Endodermal cell (in vitro differentiated cells): ENCODE measurements at places on chromosomes 16 and 17. TPM values are rescaled to one million over a fixed set of nuclear protein-coding genes. Genes with fewer than 3 reads are reported as not detected.

The OSBPL7 gene
- total RNA-seq: 10.6 and 11.4 TPM in 2 replicates

The ZPBP2 gene
- total RNA-seq: not detected in 2 replicates

The SPATA22 gene
- not detected in 2 replicates for total RNA-seq

DNA sequence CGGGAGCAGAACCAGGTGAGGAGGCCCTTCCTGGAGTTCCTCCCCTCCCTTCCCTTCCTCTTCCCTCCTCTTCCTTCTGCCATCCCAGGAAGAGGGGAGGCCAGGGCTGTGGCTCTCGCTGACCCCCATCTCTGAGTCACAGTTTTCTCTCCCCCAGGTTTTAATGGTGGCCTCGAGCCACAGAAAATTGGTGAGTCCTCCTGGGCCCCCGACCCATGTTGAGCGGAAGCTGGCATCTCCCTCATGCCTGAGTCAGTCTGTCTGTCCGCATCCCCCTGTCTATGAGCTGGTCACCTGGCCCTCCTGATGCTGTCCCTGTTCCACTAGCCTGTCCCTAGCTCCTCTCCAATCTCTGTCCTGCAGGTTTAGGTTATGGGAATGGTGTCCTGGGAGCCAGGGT, 12.8 kb upstream of the CLDN9 start:
- DNase-seq: no peak
- H3K27me3 ChIP-seq: no peaks in the 10 kb centered on the region
- H3K4me1 ChIP-seq: no peaks in the 10 kb centered on the region
- no peaks in the 10 kb centered on the region for H3K36me3 ChIP-seq

DNA sequence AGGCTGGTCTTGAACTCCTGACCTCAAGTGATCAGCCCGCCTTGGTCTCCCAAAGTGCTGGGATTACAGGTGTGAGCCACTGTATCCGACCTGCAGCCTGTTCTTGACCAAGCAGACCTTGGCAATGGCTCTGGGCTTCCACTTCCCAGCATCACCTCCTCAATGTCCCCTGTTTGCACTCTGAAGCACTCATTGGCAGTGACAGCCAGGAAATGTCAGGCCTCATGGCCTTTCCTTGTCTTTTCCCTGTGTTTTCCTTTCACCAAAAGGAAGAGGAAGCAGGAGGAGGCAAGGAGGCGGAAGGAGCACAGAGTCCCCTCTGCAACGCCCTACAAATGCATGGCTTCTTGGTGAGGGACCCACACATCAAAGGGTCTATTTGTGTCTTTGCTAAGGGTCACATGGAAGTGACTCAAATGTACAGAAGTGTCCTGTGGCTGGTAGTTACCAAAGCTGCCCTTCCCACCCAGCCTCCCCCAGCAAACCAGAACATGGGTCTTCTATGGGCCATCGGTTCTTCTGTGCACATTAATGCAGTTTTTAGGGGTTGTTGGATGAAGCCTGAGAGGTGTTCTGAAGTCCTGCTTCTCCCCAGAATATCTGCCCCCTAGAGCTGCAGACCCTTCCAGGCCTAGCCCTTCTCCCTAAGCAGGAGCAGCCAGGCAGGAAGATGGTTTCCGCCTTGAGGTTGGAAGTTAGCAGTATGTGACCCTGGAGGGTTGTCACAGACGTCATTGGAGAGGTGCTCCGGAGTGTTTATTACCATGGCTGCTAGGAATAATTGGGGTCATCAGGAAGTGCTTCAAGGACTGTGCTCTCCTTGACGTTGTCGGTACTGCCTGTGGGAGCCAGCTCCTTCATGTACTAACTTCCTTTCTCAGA, 60.8 kb downstream of the WIPI1 start:
- no peaks in the 10 kb centered on the region for H3K4me1 ChIP-seq
- H3K4me3 ChIP-seq: no peak overlapping the region
- DNase-seq: peak; percentile 28

GRCh38 chr17:13541032-13541480, 60.7 kb downstream of the HS3ST3A1 start:
- H3K27ac ChIP-seq: no peak overlapping the region
- no peak overlapping the region for H3K4me3 ChIP-seq
- H3K4me1 ChIP-seq: no peaks in the 10 kb centered on the region
- H3K27me3 ChIP-seq: no peaks in the 10 kb centered on the region

GRCh38 chr17:35086931-35087573, 23.5 kb upstream of the RFFL start:
- no peak for DNase-seq
- no peaks in the 10 kb centered on the region for H3K27me3 ChIP-seq
- H3K27ac ChIP-seq: no peak overlapping the region
- H3K36me3 ChIP-seq: no peaks in the 10 kb centered on the region

GRCh38 chr16:66508248-66508913, 41.5 kb downstream of the TK2 start:
- no peaks in the 10 kb centered on the region for H3K27me3 ChIP-seq
- H3K4me1 ChIP-seq: no peaks in the 10 kb centered on the region
- no peak for DNase-seq
- H3K27ac ChIP-seq: peak overlapping the region; percentile 4
- no peak overlapping the region for H3K4me3 ChIP-seq

GRCh38 chr17:7217113-7217987, 2.3 kb downstream of the DLG4 start:
- no peaks in the 10 kb centered on the region for H3K27me3 ChIP-seq
- peaks cover 11% of the 10 kb centered on the region for H3K36me3 ChIP-seq
- peak; percentile 89 for DNase-seq
- H3K27ac ChIP-seq: no peak overlapping the region

DNA sequence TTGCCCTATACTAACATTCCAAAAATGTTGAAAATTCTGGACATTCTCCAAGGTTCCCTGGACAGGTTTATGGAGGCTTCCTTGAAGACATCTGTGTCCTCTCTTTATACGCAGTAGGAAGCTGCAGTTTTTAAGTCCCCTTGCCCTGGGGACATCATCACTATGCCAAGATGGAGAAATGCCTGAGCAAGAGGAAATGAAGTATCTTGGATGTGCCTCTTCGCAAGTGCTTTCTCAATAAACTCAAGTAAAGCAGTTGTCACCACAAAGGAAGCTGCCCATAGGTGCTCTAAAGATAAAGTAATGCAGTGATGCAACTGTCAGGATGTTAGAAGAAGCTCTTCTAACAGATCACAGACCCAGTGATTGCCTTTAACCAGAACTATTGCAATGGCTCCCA, 71.0 kb downstream of the CDYL2 start:
- no peak overlapping the region for H3K27ac ChIP-seq
- no peaks in the 10 kb centered on the region for H3K27me3 ChIP-seq
- no peaks in the 10 kb centered on the region for H3K36me3 ChIP-seq
- no peaks in the 10 kb centered on the region for H3K4me1 ChIP-seq
- H3K4me3 ChIP-seq: no peak overlapping the region

- no peak for DNase-seq
- no peak overlapping the region for H3K27ac ChIP-seq
- no peaks in the 10 kb centered on the region for H3K4me1 ChIP-seq
- H3K4me3 ChIP-seq: no peak overlapping the region
- H3K27me3 ChIP-seq: no peaks in the 10 kb centered on the region
Measured at GRCh38 chr17:29575511-29576213, 7.2 kb downstream of the TP53I13 start.

- no peak for DNase-seq
- H3K4me1 ChIP-seq: no peaks in the 10 kb centered on the region
- no peaks in the 10 kb centered on the region for H3K36me3 ChIP-seq
- no peak overlapping the region for H3K4me3 ChIP-seq
Measured at GRCh38 chr16:23902034-23902747, 66.4 kb downstream of the PRKCB start.

GRCh38 chr17:907725-908124, 71.9 kb downstream of the NXN start:
- DNase-seq: no peak
- no peaks in the 10 kb centered on the region for H3K27me3 ChIP-seq
- no peaks in the 10 kb centered on the region for H3K4me1 ChIP-seq
- H3K36me3 ChIP-seq: peaks cover 61% of the 10 kb centered on the region
- no peak overlapping the region for H3K27ac ChIP-seq

DNA sequence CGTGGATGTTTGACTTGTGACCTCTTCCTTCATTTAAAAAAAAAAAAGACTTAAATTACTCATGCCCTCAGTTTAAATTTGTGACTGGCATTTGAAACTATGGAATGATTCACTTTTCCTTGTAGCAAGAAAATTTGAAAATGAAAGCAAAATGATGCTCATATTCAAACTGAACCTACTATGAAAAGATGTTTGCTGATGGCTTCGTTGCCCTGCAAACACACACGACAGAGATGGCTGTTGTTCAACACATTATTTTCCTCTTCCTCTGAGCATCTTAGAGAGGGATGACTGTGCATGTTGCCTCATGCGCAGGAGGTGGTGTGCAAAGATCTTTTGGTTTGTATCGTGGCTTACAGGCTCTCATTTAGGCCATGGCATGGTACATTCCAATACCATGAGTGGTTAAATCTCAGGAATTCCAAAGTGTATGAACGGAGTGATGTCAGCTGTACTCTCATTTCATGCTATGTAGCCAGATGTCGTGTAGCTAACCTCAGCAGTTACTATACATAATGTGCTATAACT, 164.5 kb downstream of the PRKCA start:
- H3K4me1 ChIP-seq: no peaks in the 10 kb centered on the region
- H3K4me3 ChIP-seq: no peak overlapping the region
- H3K36me3 ChIP-seq: no peaks in the 10 kb centered on the region
- DNase-seq: no peak
- H3K27me3 ChIP-seq: no peaks in the 10 kb centered on the region
